ENCODE measurements at places on chromosomes 6 and 20.

- no peak for DNase-seq
Measured at GRCh38 chr6:137909533-137909932, 42.5 kb downstream of the TNFAIP3 start.

GRCh38 chr6:24836109-24836508 is 37.4 kb upstream of the ARMH2 start:
- DNase-seq = no peak

DNA sequence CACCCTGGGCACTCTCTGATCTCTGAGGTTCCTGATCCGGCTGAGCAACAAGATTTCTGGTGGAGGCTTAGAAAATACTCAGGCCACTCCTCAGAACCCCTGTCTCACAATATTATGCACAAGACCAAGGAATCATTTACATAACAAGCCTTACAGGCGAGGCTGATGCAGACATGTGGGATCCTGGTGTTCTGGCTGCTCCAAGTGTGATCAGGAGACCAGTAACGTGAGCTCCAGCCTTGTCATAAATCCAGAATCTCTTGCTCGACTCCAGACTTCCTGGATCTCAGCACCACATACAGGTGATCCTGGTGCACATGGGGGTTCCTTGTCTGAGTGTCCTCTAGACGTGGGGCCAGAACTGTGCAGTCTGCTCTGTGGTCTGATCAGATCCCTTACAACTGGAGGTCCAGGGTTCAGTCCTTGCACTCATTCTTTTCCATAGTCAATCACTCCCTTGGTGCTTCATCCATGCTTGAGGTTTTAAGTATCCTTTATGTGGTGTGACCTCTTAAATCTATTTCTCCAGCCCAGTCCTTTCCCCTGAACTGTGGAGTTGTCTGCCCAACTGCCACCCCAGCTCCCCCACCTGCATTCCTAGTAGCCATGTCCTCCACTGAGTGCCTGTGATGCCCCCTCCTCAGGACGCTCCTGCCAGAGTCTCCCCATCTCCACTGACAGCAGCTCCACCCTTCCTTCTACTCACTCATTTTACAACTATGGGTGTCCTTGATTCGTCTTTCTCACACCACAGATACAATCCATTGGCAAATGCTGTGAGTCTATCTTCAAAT is 5.1 kb downstream of the HLA-C start:
- no peak for DNase-seq

- no peak for DNase-seq
Measured at GRCh38 chr6:70666706-70667105, 977 bp upstream of the SMAP1 start.

- no peak for DNase-seq
Measured at GRCh38 chr20:11158146-11158545, 484.3 kb upstream of the JAG1 start.

DNA sequence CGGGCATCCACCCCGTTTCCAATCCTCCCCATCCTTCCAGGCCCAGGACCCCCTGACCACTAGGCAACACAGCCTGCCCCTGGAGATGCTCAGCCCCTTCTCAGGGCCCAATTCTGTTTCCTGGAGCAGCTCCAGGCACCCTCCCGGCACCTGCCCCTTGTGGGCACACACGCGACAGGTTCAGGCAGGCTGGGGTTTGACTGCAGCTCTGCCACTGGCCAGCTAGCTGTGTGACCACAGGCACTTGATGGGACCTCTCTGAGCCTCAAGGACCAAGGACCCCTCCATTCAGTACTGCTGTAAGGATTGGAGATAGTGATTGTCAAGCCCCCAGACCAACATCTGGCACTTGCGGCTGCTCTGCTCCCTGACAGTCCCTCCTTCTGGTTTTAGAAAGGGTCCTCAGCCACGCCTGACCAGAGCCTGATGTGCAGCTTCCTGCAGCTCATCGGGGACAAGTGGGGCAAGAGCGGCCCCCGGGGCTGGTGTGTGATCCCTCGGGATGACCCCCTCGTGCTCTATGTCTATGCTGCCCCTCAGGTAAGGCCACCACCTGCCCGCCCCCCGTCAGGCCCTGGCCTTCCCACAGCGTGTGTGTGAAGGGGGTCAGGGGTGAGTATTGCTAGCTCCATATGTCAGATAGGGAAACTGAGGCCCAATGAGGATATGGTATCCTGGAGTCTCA is 21.7 kb downstream of the FGD2 start:
- no peak for DNase-seq

DNA sequence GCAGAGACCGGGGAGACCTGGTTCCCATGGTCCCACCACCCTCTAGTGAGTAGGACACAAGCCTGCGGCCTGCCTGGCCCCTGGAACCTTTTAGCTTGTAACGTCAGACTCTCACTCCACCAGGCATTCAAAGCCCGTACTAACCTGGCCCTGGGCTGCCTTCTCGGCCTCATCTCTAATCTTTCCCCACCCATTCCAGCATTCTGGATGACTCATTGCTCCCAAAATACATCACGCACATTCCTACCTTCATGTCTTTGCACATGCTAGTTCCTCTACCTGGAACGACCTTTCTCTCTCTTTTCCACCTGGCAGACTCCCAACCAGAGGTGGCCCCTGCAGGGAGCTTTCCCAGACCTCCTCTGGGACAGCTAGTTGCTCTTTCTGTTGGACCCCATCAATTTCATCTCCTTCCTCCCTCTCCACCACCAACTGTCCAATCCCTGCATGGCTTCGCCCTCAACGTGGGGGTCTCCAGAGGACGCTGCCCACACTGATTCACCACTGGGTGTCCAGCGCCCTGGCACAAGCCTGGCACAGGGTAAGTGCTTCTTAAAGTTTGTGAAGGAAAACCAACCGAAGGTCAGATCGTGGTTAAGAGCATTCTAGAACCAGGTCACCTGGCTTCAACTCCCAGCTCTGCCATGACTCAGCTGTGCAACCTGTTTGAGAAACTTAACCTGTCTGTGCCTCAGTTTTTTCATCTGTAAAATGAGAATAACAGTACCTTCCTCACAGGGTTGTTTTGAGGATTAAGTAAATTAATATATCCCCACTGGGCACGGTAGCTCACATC is 35.2 kb downstream of the JPH2 start:
- DNase-seq = no peak

DNA sequence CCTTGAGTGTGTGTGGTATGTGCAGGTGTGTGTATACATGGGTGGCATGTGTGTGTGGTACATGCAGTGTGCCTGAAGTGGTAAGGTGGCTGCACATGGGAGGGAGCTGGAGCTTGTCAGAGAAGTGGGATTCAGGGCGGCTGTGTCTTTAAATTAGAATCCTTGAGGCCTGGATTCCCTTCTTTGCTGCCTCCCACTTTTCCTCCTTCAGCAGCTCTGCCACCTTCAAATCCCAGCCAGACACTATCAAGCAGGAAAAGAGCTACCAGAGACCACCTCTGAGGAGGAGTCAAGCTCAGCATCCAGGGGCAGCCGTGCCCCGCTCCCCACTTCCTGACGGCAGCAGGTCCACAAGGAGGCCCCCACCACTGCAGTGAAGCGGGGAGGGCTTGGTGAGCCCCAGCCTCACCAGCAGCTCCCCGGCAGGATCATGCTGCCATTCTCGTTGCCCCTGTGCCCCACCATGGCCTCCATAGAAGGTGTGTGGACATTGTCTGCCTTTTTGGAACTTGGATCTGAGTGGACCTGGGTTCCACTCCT is 131.0 kb upstream of the MLN start:
- DNase-seq = no peak

- no peak for DNase-seq
Measured at GRCh38 chr20:63047946-63048345, 41.2 kb upstream of the BHLHE23 start.

DNA sequence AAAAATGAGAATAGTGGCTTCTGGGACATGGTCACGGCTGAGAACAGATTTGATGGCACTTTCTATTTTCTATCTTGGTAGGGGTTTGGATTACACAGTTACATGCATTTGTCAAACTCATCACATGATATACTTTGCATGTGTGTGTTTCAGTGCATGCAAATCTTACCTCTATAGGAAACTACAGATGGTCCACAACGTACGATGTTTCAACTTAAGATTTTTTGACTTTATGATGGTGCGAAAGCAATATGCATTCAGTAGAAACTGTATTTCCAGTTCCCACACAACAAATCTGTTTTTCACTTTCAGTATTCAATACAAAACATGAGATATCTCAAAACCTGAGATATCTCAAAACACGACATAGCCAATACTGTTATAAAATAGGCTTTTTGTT is 231.8 kb upstream of the SPTLC3 start:
- no peak for DNase-seq

DNA sequence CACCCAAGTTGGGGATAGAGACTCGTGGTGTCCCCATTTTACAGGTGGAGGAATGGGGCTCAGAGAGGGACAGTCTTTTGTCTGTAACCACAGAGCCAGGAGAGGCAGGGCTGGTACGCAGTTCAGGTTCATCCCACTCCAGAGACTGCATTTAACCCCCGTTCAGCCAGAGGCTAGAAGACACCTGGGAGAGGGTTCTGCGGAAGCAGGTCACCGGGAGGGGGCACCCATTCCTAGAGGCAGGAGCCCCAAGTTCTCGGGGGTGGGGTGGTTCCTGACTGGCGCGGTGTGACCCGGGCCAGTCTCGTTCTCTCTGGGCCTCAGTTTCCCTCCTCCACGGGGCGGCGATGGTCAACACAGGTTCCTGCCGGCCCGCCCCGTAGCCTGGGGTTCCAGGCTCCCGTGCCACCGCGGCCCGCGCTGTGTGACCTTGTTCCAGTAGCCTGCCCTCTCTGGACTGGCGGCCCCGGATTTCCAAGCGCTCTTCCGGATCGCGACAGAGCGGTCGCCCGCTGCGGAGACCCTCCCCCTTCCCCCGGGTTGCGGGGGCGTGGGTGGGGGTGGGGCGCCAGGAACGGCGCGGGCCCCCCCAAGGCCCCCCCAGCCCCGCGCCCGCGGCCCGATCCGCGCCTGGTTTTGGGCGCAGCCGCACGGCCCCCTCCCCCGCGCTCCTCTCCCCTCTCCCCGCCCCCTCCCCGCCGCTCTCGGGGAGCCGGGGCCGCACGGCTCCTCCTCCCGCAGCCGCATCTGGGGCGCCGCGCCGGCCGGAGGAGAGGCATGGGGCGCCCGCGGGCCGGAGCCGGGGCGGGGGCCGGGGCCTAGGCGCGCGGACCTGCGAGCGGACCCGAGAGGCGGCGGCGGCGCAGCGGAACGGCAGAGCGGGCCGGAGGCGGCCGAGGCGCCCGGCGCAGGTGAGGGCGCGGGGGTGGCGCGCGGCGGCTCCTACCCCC is at the start of gene DLGAP4:
TSS of gene DLGAP4 (plus strand) at position 738 of the 950 bp plus-strand sequence. CDS start 125,379 bp downstream, outside the sequence.
- DNase-seq = no peak

DNA sequence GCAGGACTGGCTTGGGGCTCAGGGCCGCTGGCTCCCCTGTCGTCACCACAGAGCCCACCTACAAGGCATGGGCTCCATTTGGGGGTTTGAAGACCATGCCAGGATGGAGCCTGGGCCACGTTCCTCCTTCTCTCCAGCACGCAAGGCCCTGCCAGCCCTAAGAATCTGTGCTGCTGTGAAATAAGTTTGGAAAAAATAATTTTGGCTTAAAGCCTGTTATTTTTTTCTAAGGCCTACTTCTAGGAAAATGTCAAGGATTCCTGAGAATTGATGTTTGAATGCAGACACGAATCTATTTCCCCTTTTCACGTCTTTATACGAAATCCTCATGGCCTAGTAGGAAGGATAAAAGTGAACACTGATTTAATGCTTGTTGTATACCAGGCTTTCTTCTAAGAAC is 107.5 kb downstream of the LRFN2 start:
- DNase-seq = no peak

DNA sequence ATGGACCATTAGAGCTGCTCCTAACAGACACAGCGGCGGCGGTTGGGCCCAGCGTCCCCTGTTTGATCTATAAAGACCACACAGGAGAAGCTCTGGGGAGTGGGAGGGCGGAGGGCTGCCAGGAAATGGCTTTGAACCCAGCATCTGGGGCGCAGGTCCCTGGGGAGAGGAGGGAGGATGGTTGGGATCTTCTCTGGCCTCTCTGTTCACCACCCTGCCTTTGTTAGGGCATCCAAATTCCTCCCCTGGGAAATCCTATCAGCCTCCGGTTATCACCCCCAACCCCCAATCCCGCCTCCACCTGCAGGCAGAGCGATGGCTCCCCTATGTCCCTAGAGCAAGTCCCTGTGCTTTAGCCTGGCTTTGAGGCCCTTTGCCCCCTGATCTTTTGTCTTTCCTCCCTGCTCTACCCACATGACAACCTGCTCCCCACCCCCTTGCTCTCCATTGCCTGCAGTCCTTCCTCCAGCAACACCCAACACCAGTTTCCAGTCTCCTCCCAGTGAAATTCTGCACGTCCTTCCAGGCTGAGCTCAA is 7.1 kb downstream of the XKR7 start:
- DNase-seq = no peak

DNA sequence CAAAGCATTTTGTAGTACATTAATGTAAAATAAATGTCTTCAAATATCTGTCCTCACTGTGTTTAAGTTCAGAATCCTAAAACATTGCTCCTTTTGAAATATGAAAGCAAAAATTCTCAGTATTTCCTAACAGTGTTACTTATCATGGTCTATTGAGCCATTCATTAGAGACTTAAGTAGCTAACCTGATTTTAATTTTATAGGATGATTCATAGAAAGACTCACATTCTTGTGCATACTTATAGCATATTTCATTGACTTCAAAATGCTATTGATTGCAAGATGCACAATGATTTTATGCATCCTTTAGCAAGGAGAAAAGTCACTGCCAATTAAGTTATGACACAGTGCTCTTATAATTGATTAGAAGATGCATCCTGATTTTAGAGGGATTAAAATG is 85.7 kb downstream of the HIVEP1 start:
- DNase-seq = no peak

- no peak for DNase-seq
Measured at GRCh38 chr6:73285674-73286283, 22.8 kb upstream of the KHDC1 start.

DNA sequence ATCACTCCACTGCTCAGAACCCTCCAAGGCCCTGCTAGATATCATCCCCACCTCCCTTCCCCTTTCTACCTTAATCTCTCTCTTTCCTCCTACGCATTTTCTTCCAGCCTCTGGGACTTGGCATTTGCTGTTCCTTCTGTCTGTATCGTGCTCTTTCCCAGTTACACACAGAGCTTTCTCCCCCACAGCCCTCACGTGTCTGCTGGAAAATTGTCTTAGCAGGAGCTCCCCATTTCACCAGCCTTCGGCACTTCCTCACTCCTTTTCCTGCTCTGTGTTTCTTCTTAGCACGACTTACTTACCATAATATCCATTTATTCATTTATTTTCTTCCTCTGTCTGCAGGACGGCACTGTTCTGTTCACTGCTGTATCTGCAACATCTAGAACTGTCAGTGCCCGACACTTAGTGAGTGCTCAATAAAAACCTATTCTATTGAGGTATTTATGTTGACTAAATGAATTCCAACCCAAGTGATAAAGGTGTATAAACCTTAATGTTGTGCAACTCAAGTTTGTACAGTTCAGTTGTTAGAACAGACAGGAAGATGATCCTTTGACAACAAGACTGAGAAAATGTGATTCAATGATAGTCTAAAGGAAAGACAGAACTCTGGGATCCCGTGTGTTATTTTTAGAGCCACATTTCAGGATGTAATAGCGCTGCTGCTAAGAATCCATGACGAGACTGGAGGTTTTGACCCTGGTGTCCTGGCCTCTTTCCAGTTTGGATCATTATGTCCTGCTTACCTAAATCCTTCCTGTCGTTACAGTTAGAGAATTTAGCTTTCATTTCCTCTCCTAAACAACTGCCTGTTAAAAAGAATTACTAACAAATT is 170.1 kb upstream of the LAMP5 start:
- peak; percentile 76 for DNase-seq

GRCh38 chr6:37866590-37867507 is 47.3 kb downstream of the ZFAND3 start:
- DNase-seq = no peak

Data from NCI-H2081 (cell line).